ENCODE measurements at places on chromosomes 5 and 9.

DNA sequence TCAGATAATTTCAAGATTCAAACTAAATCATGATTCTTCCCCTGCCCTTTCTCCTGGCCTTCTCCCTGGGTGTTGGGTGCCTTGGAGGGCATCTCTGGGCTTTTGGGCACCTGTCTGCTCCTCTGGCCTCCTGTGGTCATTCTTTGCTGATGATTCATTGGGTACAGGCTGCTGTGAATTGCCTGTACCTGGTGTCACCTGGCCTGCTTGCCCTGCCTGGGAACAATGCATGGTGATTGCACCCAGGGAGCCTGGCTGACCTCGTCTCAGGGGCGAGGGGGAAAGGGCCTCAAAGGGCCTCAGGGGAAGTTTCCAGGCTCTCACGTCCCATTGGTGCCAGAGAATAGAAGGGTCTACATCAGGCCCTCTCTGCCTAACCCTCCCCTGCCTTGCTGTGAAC, 20.1 kb upstream of the CKMT2 start:
- no peak for DNase-seq

DNA sequence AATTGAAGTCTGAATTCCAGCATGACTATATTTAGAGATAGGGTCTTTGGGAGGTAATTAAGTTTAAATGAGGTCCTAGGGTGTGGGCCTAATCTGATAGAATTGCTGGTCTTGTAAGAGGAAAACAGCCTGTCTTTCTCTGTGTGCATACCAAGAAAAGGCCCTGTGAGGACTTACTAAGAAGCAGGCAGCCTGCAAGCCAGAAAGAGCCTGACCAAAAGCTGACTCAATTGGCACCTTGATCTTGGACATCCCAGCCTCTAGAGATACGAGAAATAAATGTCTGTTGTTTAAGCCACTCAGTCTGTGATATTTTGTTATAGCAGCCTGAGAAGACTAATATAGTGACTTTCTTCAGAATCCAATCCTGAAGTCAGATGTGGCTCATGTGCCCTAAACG, 14.6 kb downstream of the ARL14EPL start:
- DNase-seq, result no peak

DNA sequence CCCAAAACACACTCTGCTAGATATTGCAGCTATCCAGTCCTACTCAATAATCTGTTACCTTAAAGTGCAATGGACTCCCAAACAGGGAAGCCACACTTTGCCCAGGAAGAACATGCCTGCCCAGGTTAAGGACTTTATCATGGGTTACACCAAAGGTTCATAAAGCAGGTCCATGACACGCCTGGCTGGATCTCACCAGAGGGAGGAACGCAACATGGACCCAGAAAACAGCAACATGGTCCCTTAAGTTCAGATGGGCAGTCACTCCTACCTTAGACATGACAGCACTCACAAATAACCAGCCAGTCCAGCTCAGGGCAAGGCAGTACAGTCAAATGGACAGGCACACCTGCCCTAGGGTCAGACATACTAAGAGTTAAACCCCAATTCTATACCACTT, 3.8 kb downstream of the P4HA2 start:
- no peak for DNase-seq

DNA sequence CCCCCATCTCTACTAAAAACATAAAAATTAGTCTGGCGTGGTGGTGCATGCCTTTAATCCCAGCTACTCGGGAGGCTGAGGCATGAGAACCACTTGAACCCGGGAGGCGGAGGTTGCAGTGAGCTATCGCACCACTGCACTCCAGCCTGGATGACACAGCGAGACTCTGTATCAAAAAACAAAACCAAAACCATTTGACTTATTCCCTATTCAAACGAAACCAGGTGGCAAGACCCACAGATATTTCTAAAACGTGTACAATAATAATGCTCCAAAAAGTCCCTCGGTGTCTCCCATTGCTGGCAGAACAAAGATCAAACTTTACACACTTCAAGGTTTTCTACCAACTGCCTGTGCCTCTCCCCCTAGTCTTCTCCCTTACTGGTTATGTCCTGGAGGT, 29.8 kb downstream of the HMGCR start:
- no peak for DNase-seq

DNA sequence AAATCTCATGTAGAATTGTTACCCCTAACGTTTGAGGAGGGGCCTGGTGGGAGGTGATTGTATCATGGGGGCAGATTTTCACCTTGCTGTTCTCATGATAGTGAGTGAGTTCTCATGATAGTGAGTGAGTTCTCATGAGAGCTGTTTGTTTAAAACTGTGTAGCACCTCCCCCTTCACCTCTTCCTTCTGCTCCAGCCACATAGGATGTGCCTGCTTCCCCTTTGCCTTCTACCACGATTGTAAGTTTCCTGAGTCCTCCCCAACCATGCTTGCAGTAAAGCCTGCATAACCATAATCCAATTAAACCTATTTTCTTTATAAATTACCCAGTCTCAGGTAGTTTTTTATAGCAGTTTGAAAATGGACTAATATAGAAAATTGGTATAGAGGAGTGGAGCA, 1783.7 kb upstream of the CDH9 start:
- no peak for DNase-seq

DNA sequence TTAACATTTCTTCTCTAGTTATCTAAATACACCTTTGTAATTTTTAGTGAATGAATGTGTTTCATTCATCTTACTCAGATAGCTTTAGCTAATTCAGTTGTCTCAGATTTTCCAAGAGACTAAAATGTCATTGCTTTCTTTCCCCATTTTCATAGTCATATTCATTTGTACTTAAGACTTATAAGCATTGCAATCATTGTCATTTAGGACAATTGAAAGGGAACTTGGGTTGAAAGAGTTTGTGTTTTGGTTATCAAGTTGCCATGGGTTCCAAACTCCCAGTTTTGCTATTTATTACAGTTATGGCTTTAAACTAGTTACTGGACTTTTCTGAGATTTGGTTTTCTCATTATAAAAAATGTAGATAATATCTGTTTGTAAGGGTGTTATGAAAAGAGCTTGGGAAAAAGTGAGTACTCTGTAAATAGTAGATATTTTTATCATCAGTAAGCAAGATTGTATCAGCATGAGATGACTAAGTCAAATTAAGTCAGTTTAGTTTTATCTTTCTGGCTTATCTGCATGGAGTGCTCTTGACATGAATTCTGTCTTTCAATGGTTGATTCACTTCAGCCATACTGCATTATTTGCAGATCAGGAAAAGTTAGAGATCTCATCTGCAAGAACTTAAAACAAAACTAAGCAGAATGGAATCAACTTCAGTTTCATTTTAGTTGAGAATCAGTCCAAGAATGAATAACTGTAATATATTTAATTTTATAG, 107.5 kb downstream of the PBX3 start:
- DNase-seq, result no peak

DNA sequence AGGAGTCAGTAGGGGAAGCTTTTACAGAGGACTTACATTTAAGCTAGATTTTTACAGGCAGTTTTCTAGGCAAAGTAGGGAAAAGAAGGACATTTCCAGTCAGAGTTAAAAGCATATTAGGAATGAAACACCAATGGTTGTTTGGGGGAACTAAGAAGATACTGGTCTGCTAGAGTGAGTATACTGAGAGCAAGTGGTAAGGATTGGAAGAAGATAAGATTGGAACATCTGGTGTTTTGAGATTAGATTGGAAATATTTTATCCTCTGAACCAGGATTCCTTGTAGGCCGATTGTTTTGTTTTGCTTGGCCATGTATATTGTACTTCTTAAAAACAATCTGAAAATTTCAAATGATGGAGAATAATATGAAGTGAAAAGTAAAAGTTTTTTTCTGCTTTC, 7.7 kb downstream of the FBXO38 start:
- no peak for DNase-seq

DNA sequence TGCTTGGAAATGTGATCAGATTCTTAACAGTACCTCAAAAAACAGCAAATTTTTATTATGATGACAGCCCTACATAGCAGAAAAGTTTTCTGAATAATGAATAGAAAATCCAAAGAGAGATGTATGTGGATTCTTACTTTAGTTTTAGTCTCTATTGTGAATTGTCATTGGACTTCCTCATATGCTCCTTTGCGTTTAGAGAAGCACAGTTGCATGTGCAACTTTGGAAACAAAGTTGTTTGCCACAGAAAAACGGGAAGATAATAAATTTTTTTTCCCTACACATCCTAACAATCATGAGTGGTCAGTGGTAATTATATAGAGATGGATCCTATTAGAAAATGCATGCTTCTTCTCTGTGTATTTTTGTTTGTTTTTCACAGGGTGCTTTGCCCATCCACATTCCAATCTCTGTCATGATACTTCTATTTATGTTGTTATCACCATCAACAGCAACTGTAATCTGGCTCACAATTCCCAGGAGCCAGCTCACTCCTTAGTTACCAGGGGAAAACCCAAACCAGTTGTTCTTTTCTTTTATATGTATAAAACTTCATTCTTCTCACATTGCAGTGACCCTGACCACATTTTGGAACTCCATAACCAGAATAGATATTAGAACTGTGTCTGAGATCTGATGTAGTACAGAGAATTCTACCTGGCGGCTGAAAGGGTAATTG, 118.7 kb downstream of the NDUFS4 start:
- no peak for DNase-seq

GRCh38 chr5:177316005-177316404, 4.3 kb upstream of the MXD3 start:
- DNase-seq, result no peak

GRCh38 chr5:9533562-9534364, 12.1 kb downstream of the SEMA5A start:
- no peak for DNase-seq

DNA sequence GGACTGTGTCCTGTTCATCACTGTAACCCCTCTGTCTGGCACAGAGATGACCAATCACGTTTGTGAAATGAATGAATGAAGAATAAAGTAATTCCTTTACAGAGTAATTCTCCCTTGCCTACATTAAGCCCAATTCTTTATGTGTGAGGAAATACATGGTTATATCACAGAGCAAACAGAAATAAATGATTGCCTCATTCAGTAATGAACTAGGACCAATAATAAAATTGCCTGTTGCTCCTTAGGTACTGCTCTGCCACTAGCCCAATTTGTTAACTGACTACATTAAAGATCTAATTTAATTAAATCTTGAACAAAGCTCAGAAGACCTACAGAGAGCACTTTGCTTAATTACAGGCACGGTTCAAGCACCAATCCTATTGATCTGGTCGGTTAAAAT, 121.8 kb downstream of the DCP2 start:
- no peak for DNase-seq

DNA sequence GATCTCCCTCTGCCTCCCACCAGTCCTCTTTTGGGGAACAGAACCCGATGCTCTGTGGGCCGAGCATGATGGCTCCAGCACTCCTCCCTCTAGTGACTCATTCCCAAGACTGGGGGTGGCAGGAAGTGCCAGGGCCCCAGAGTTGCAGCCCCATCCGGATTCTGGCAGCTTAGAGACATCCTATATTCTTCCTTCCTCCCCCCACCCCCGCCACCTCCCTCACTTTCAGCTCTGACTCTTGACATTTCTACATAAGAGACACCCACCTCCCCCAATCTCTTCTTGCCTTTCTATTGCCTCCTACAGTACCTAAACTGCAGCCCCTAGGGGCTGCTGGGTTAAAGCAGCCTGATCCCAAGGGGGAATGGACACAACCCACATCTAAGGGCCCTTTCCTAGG, 47.1 kb upstream of the MATR3 start:
- no peak for DNase-seq

- DNase-seq, result no peak
These were observed 632 bp downstream of the DPM2 start for GRCh38 chr9:127937056-127937387.

GRCh38 chr9:74463825-74464224, 33.3 kb upstream of the RORB start:
- DNase-seq, result no peak
